AG04449 (cell line): ENCODE measurements at places on chromosomes 12 and 14.

DNA sequence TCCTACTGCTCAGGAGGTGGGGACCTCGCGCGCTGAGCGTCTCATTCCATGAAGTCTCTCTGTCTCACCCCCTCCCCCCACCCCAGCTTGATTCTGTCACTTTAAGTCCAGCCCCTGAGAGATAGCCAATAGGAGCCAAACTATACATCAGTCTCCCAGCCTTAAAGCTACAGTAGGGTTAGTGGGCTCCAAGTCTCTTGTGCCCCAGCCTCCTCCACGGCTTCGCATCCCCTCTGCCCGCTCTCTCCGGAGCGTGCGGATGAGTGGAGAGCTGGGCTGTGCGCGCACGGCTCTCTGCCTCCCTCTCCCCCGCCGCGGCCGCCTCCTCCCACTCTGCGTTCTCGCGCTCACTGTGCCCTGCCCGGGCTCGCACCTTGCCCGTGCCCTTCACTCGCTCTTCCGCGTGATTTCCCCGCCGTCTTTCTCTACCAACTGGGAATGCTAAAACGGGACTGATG is at the start of gene ESRRB:
Gene ESRRB, plus strand, starts transcription at position 191 of the 458 bp plus-strand sequence. Its CDS starts 265 bp downstream, at position 456.
- DNase-seq, result no peak

- DNase-seq, result peak; percentile 40
These were observed 25.2 kb downstream of the KRT8 start for GRCh38 chr12:52879394-52880351.

GRCh38 chr12:105334582-105334981 is 4.1 kb downstream of the C12orf75 start:
- DNase-seq, result peak; percentile 45

DNA sequence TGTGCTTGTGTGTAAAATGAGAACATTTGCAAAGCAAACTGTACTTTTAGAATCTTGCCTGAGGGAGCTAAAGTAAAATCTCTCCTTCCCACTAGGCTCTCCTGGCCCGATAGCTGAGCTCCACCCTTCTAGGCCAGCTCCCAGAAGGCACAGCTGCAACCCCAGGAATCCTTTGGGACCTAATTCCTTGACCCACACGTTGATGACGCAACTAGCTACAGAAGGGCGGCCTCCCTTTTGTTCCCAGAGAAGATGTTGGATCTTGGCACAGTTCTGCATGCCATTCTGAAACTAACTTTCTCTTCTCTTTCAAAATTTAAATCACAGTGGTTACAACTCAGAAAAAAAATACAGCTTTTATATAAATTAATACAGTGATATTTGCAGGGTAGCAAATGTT is 268.1 kb downstream of the EGLN3 start:
- no peak for DNase-seq

GRCh38 chr14:22794551-22794951 is 20.7 kb downstream of the SLC7A7 start:
- DNase-seq, result no peak

DNA sequence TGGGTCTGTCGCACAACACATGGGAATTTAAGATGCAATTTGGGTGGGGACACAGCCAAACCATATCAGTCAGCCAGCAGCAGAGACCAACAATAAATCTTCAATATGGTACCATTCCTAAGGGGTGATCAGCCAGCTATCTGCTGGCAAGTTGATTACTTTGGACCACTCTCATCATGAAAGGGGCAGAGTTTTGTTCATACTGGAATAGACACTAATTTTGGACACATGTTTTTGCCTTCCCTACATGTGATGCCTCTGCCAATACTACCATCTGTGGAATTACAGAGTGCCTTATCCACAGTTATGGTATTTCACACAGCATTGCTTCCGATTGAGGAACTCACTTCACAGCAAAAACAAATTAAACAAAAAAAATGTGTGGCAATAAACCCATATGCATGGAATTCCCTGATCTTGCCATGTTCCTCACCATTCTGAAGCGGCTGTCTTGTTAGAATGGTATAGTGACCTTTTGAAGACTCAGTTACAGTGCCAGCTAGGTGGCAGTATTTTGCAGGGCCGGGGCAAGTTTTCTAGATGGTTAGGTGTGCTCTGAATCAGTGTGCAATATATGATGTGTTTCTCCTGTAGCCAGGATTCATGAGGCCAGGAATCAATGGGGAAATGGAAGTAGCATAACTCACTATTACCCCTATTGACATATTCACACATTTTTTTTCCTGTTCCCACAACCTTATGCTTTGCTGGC is 179.0 kb upstream of the IGF1 start:
- DNase-seq, result no peak

DNA sequence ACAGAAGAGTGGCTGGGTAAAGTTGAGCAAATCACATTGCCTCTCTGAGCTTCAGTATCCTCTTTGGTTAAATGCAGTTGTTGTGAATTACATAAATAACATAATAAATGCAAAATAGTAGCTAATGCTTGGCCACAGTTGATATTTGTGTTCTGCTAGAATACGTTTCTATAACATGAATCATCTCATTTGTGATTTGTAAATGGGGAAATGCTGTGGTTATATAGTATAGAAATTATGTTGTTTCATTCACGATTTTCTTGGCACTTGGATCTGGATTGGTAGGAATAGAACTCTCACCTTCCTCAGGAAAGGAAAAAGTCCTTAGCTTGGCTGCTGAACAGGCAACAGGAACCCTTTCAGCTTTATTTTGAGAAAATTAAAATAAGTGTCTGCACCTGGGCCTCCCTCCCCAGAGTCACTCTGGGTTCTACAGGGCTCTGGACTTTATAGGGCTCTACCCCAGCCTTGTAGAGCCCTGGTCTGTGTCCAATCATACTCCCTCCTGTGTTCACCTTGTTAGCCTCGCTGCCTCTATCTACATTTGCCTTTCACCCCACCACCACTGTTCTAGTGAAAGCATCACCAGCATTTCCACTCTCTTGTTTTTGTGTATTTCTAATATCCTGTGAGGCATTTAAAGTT is 107.7 kb upstream of the BCAT1 start:
- no peak for DNase-seq

DNA sequence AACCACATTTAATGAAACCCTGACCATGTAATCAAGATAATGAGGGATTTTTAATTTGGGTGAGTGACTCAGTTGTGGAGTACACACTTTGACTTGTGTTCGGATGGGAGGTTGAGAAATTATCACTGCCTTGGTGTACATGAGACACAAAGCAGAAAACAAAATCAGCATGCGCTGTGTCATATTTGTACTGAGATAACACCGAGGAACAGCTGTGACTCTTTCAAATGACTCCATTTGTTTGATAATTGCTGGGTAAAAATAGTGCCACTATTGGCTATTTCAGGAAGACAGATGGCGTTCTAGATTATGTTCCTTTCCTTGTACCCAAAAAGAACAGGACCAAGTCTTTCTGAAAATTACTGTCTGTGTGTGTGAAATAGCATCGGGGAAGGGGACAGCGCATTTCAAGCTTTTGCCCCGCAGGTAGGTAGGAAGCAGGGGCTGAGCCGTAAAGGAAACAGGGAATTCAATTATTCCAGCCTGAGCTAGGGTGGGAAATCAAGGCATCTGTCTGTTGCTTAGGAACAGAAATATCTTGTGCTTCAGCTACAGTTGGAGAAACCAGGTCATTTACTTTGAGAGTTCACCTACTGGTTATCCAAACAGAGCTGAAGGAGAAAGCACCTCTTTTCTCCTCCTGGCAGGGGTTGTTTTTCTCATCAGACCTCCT is 114.3 kb downstream of the SNAPC1 start:
- no peak for DNase-seq

DNA sequence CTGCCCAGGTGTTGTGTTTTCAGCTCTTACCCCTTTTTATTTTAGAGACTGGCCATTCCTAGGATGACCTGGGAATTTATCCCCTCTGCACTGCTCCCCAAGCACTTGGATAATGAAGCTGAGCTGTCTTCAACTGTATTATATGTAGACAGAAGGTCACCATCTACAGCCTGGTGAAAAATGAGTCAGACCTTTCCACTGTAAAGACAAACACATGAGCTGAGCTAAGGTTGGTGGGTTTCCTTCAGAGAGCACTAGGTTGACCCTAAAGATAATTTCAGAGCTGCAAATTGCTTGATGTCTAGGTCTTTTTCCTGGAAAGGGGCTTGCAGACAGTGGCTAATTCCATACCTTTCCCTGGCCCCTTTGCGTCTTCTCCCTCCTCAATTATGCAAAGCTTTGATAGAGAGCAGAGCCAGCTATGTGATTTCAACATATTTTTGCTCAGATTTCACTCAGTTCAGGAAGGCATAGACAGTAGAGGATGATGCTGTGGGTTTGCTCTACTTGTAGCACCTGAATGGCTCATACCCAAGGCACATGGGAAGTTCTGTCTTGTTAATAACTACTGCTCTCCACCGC is 9.2 kb upstream of the IKZF4 start:
- no peak for DNase-seq

DNA sequence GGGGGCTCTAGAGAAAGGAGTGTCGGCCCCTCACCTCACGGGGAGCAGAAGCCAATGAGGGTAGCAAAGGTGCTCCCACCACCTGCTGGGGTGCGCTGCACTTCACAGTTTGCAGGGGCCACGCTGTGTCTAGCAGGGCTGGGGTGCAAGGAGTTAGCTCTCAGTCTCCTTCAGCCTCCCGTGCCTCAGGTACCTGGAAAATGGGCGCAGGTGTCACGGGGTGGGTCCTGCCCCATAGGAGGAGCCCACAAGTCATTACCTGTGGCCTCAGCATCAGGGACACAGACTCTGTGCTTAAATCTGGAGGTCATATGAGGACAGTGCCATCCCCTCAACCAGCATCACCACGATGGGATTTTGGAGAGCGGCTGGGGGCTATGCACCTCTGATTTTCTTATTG is 326.7 kb downstream of the ADGRD1 start:
- no peak for DNase-seq

GRCh38 chr12:123659996-123660727 is 10.8 kb upstream of the TCTN2 start:
- peak; percentile 47 for DNase-seq

GRCh38 chr14:43204816-43205215 is 1302.3 kb downstream of the FSCB start:
- DNase-seq, result no peak

GRCh38 chr14:30385925-30386324 is 173.0 kb upstream of the G2E3 start:
- DNase-seq, result no peak

DNA sequence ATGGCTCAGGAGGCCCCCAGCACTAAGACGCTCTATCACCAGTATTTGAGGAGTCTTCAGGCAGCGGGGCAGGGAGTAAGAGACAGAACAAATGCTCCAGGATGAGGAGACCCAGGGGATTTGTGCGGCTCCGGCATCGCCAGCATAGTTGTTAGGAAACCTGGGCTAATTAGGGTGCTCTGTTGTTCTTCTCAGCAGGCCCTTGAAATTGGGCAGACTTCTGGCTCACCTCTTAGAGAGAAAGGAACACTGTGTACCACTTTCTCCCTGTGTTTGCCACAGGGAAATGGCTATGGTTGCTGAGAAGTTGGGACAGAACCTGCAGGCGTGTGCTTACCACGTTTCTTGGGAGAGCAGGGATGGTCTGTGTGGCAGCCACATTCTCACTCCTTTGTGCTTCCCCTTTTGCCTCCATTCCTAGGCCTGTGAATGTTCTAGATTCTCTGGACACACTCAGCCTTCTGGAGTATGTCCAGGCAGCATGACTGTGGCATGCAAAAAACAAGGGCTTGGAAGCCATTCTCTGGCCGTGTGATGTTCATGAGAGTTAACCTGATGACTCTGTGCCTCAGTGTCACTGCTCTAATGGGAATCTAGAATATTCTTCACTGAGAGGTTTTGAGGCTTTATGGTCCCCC is 109.0 kb downstream of the CHST11 start:
- peak; percentile 29 for DNase-seq

DNA sequence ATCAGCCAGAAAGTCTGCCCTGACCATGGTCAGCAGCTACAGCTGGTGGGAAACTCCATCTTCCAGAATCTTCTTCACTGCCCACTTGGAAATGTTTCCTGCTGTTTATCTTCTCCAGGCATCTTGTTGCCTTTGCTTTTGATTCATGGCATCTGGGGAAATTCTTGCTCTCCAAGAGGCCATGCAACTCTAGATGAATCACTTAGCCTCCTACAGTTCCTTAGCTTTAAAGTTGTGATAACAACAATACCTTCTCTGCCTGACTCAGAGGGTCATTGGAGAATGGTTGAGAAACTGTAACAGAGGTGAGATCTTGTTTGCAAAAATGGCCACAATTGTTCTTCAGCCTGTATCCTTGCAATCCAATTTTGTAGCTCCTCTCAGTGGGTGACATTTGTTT is 121.0 kb upstream of the VRK1 start:
- DNase-seq, result no peak

DNA sequence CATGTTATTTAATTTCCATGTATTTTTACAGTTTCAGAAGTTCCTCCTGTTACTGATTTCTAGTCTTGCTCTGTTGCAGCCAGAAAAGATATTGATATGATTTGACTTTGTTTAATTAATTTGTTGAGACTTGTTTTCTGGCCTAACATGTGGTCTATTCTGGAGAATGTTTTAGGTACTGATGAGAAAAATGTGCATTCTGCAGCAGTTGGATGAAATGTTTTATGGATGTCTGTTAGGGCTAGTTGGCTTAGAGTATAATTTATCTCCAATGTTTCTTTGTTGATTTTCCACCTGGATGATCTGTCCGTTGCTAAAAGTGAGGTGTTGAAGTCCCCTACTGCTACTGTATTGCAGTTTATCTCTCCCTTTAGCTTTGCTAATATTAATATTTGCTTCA is 54.4 kb downstream of the GPR137C start:
- DNase-seq, result no peak

- DNase-seq, result no peak
These were observed 20.0 kb upstream of the CLEC2D start for GRCh38 chr12:9649532-9649940.

- DNase-seq, result no peak
These were observed 174.2 kb downstream of the PPM1H start for GRCh38 chr12:62760779-62761178.

DNA sequence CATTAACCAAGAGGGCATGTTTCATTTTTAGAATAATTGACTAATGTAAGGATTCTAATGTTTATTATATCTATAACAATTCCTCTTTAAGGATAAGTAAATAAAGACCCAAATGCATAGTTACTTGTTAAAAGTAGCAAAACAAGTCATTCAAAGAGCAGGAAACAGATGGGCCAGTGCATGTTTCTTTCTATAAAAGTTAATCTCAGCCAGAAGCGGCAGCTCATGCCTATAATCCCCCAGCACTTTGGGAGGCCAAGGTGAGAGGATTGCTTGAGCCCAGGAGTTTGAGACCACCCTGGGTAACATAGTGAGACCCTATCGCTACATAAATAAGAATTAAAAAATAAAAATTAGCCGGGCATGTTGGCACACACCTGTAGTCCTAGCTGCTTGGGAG is 391.0 kb upstream of the RGS6 start:
- no peak for DNase-seq

- DNase-seq, result no peak
These were observed 9.8 kb upstream of the MFAP5 start for GRCh38 chr12:8672381-8672780.
